KBM-7 (cell line): ENCODE measurements at places on chromosomes 11 and 22.

- DNase-seq, result no peak
Measured at GRCh38 chr11:9672288-9672916, 8.5 kb downstream of the SWAP70 start.

- no peak for DNase-seq
Measured at GRCh38 chr22:45632791-45633515, 38.7 kb upstream of the ATXN10 start.

DNA sequence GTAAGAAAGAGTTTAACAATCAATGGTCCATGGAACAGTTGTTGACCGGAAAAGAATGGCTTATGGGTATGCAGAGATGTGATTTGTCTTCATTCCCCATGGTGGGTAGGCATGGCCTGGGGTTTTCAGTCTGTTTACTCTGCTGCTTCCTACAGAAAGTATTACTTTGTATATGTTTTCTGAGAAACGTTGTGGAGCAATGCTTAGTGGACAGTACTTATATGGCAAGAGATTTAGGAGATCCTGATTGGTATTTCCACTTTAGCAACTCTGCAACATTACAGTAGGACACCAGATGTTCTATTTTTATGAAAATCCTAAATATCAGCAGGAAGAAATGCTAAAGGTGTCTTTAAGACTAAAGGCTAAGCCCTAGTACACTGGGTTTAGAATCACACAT, 309.1 kb downstream of the AASDHPPT start:
- no peak for DNase-seq

DNA sequence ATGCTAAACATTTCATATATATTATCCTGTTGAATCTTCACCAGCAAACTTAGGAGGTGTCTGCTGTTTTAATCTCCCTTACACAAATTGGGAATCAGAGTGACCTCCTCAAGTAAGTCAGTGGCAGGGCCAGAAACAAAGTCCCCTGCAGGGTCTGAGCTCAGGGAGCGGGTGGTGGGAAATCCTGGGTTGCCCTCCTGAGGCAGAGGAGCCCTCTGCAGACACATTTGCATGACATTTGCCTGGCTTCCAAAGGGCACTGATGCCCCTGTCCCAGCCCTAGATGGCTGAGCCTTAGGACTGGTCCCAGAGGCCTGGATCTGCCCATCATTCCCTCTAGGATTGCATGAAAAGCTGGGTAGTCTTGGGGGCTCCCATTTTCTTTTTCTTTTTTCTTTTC, 2.1 kb upstream of the INPP5J start:
- DNase-seq, result no peak

GRCh38 chr11:65672180-65672860, 9.6 kb upstream of the RELA start:
- DNase-seq, result no peak

DNA sequence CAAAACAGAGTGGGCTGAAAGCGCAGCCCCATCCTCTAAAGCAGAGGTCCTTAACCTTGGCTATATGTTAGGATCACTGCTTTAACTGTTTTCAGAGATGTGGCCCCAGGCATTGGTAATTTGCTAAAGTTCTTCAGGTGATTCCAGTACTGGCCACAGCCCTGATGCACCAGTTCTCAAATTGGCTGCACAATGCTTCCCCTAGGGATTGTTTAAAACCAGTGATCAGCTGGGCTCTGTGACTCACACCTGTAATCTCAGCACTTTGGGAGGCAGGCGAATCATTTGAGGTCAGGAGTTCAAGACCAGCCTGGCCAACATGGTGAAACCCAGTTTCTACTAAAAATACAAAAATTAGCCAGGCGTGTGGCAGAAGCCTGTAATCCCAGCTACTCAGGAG, 8.4 kb upstream of the IRAG1 start:
- DNase-seq, result no peak

DNA sequence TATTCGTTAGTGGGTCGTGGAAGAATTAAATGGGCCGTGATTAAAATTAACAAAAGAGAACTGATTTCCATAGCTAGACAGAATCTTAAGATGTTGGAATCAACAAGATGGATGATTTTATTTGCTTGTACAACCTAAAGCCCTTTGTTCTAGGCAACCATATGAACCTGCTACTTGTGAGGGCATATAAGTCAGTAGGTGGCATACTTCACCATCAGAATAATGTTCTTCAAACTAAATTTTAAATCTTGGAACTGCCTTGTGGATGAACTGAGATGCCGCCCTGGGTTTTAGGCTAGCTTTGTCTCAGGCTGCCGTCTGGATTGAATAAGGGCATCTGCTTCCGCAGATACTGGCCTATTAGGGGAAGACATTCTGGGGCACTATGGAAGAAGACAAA, 40.9 kb downstream of the CSRP3 start:
- DNase-seq, result no peak

DNA sequence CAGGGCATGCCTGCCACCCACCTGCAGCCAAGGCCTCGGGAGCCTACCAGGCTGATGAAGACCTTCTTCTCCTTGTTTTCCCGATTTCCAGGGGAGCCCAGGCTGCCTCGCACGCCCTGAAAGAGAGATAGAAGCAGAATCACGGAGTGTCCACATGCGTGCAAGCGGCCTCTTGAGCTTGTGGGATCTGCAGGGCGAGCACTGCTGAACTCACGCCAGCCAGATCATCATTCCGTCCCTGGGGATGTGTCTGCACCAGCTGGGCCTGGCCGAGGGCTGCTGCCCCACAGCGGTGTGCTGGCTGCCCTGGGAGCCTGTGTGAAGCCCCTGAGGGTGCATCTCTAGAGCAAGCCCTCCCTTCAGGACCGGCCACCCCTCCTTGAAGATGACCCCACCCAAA, 17.9 kb downstream of the USH1C start:
- DNase-seq, result no peak

GRCh38 chr22:44445731-44446130, 52.3 kb downstream of the RTL6 start:
- DNase-seq, result no peak

- DNase-seq, result no peak
Measured at GRCh38 chr11:3173795-3174194, 8.7 kb upstream of the OSBPL5 start.
